ENCODE measurements at places on chromosomes 6 and 20. TPM values are rescaled to one million over a fixed set of nuclear protein-coding genes. Genes with fewer than 3 reads are reported as not detected.

Gene GPLD1
- 0.86 TPM for total RNA-seq

GRCh38 chr6:166050559-166050958 lies 117.1 kb downstream of the TBXT start:
- H3K27me3 ChIP-seq = no peaks in the 10 kb centered on the region
- H3K4me3 ChIP-seq = no peak overlapping the region
- no peaks in the 10 kb centered on the region for H3K36me3 ChIP-seq
- no peak overlapping the region for H3K27ac ChIP-seq
- H3K4me1 ChIP-seq = no peaks in the 10 kb centered on the region
- no peak for DNase-seq

DNA sequence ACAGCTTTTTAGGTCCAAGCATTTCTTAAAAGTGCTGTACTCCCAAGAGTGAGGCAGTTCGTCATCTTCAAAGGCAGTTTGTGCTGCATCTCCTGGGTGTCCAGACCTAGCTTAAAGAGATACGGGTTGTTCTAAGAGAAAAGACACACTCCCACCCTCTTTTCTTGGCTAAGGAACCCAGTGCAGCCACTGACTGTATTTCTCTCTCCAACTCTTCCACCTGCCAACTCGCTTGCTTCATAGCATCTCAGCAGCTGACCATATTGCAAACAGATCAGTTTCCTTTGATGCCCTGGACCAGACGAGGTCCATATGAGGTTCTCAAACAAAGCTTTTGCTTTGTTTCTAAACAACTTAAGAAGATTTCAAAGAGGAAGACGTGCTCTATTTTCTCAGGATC lies 101.1 kb downstream of the ISM1 start:
- no peak overlapping the region for H3K27ac ChIP-seq
- H3K4me3 ChIP-seq = no peak overlapping the region
- H3K36me3 ChIP-seq = no peaks in the 10 kb centered on the region
- H3K4me1 ChIP-seq = no peaks in the 10 kb centered on the region

Gene UBD
- total RNA-seq = not detected

GRCh38 chr6:137875606-137876005 lies 8.5 kb downstream of the TNFAIP3 start:
- DNase-seq = no peak
- no peak overlapping the region for H3K27ac ChIP-seq
- H3K4me3 ChIP-seq = no peak overlapping the region
- peaks cover 83% of the 10 kb centered on the region for H3K36me3 ChIP-seq
